ENCODE measurements at places on chromosomes 1 and 21.

DNA sequence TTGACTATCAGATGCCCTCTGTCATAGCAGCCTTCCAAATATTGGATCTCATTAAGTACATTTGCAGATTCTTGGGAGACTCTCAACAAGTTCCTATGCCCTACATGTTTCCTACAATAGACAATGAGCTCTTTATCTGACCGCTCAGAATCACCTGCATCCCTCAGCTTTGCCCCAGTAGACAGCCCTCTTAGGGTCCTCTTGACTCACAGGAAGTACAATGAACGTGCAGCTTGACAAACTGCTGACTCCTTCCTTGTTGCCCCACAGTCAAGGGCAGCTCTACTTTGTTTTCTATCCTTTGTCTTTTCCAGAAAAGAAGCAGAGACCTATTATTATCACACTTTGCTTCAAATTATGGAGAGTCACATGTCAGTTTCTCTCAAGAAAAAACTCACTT is 27.6 kb downstream of the SLC44A5 start:
- no peak for DNase-seq

DNA sequence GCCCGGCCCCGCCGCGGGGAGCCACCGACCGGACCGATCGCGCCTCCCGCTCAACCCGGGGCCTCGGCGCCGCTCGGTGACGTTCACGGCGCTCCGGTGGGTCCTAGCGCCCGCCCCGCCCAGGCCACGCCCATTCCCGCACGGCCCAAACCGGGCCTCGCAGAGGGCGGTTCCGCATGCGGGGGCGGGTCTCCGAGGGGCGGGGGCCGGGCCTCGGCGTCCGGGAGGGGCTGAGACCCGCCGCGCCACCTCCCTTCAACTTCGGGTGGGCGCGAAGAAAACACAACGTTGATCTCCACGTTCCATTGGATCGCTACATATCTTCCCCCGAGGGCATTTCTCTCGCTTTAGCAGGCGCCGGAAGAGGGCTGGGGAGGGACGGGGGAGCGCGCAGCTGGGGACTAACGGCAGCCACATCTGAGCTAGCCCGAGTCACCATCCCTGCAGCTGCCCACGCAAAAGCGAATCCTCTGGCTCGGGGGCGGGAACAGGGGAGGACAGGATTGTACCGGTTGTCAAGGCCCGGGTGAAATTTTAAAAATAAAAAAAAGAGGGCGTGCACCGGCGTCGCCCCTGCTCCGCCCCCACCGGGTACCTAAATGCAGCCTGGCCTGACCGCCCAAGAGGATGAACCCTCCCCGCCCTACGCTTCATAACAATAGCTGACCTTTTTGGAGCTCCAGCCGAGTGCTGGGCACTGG is at the start of gene MAD2L2:
Gene MAD2L2, minus strand, starts transcription at position 78 of the 701 bp plus-strand sequence. CDS start 547 bp downstream, outside the sequence.
- peak; percentile 88 for DNase-seq

- DNase-seq: no peak
Measured at GRCh38 chr1:153852170-153852569, 70.6 kb downstream of the GATAD2B start.

GRCh38 chr1:180210008-180210620 is 19.9 kb upstream of the LHX4 start:
- no peak for DNase-seq

- no peak for DNase-seq
Measured at GRCh38 chr1:53754484-53755312, 15.7 kb upstream of the GLIS1 start.

DNA sequence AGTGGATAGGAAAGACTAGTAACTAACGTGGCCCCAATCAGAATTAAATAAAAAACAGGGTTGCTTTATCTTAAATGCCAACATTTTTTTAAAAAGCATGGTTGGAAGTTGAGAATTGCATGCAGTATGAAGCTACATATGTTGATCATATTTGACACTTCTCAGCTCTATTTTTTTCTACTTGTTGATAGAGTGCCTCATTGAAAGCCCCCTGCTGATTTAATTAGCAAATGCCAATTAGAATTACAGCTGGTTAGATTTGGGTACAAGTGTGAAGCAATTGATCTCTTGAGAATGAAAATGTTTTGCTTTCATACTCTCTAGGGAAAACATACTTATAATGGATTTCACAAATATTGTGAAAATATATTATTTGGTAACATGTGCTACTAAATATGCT is 40.5 kb downstream of the CHD1L start:
- no peak for DNase-seq

DNA sequence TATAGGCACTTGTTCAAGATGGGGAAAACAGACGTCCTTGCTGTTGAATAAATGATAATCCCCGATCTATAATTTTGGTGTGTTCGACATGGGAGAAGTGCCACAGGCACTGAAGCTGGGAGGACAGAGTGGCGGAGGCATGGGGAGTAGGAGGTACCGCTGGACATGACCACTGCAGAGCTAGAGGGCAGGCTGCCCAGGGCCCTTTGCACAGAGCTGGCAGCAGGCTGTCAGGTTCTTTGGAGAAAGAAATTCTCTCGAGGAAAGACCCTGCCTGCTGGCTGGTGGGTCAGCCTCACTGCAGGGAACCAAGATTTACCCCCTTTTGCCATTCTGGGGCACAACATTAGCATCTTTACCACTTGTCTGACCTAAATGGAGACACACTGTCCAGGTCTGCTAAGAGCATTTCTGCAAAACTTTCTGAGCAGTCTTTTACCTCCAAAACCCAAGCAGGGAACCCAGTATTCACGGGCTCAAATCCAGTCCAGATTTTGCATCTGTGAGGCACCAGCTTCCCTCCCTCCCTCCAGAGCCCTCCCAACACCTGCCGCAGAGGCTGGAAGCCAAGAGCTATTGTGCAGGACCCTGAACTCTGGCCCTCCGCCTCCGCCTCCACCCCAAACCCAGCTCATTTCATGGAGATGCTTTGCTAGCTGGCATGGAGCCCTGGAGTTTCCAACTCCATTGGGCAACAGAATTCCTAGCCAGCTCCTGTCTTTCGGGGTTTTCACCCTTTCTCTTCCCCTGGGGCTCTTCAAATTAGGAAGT is 142.3 kb downstream of the PLXNA2 start:
- no peak for DNase-seq

- DNase-seq: no peak
Measured at GRCh38 chr1:22953057-22953739, 19.5 kb downstream of the LACTBL1 start.

All from coronary artery (tissue), 2 donors.